SK-N-DZ (cell line): ENCODE measurements at places on chromosomes 1 and 21.

DNA sequence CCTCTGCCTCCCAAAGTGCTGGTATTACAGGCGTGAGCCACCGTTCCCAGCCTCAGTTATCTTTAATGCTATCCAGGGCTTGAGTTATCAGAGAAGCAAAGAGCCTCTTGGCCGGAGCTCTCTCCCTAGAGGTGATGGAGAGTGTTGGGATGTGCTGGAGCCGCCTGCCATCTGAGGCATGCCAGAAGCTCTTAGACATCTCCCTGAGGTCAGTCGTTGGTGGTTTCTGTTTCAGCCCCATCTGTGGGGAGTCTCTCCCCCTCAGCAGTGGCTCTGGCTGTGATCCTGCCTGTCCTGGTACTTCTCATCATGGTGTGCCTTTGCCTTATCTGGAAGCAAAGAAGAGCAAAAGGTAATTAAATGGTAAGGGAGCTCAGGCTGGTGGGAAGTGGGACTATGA is 11.6 kb upstream of the ZNF691 start:
- peak; percentile 51 for DNase-seq

- DNase-seq, result no peak
Measured at GRCh38 chr1:237932816-237933215, 42.1 kb upstream of the ZP4 start.

DNA sequence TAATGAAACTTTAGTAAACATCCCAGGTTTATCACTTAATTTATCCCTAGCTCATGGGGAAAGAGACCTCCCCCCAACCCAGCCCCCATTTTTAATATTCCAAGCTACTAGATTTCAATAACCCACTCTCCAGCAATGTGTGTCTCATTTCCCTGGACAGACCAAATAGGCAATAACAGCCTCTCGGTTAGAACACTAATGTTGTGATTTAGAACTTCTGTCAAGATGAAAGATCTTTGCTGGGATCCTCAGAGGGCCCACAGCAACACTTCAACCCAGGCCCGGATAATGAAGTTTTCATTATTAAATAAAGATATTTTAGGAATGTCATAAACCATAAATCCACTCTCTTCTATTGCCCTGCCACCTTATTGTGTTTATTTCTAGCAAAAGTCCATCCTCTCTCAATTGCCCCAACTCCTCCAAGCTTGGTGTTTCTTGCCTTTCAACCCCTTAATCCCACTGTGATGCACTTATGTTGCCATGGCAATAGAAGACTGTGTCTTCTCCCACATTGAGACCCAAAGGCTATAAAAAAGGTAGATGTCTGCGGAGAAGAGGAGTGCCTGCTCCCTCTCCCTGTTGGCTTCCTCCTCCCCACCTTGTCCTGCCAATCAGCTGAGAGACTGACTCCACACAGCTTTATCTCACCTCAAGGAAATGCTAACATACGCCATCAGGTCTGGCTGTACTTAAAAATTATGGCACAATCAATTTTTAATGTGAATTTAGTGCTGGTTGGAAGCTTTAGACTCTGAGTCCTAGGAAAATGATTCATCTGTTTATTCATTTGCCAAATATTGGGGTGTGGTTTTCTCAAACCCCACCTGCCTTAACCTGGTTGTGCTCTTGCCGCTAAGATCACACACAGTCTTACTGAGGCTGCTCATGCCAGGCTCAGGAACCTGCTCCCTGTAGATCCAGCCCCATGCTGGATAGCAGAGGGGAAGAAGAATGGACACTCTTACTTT is 258.3 kb upstream of the CAMK1G start:
- DNase-seq, result peak; percentile 79

DNA sequence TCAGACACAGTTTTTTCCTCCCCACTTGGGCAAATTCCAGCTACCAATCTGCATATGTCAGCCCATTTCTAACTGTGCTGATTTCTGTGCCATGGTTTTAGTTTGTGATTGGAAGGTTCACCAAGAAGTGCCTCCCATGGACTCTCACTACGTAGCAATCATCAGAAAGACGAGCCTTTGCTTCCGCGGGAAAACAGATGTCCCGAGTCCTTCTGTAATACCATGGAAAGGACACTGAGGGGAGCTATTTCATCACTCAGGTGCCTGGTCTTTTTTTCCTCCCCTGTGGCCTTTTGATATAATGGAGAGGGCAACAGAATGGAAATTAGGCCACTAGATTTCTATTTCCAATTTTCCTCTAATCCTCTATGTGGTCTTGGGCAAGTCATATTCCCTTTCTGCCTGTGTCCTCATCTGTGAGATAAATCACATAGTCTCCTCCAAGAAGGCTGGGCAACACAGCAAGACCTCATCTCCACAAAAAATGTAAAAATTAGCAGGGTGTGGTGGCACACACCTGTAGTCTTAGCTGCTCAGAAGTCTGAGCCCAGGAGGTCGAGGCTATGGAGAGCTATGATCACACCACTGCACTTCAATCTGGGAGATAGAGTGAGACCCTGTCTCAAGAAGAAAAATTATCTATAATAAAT is 24.8 kb downstream of the LEMD1 start:
- peak; percentile 48 for DNase-seq

- DNase-seq, result no peak
Measured at GRCh38 chr1:167767761-167768160, 46.0 kb downstream of the MPZL1 start.

GRCh38 chr1:202135221-202135721 is 9.3 kb downstream of the ARL8A start:
- DNase-seq, result peak; percentile 62

GRCh38 chr1:97824200-97824599 is 96.6 kb downstream of the DPYD start:
- DNase-seq, result no peak
